ENCODE measurements at places on chromosomes 11 and 22. TPM values are rescaled to one million over a fixed set of nuclear protein-coding genes. Genes with fewer than 3 reads are reported as not detected.

DNA sequence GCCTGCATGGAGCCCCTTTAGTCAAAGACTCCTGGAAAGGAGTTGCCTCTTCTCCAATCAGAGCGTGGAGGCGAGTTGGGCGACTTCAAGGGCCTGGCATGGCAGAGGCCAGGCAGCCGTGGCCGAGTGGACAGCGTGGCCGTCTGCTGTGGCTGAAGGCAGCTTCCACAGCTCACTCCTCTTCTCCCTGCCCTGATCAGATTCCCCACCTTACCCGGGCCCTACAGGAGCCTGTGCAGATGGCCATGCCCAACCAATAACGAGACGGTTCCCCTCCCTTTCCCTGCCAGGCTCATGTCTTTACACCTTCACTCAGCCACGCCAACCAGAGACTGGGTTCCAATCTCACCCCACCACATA lies 20.0 kb upstream of the SLC22A12 start:
- no peak for DNase-seq

DNA sequence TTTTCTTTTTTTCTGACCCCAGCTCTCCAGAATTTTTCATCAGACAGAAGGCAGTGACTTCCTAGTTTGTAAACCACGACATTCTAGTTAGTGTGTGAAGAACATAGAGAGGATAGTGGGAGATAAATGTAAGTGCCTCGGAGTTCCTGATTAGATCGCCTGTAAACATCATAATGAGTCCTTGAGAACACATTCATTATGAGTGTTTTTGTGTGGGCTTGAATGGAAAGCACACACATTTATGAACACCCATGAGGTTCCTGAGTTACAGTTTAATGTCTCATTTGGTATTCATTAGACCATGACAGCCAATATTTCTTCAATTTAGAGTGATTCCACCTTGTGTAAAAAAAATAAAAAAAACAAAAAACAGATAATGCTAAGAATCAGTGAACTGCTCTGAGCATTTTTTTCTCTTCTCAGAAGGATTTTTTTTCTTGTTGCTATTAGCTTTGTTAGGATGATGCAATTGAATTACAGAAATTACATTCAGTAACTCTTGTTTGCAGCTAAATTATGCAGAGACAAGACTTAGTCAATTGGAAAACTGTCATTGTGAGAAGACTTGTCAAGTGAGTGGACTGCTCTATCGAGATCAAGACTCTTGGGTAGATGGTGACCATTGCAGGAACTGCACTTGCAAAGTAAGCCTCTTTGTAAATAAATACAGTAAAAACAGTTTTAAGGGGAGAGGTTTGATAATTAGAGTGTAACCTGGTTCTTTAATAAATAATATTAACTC lies 257.6 kb downstream of the NELL1 start:
- DNase-seq: no peak

OR51F1 gene
- not detected for total RNA-seq

- no peak for DNase-seq
Observed at GRCh38 chr11:80365980-80366379, 925.1 kb upstream of the TENM4 start.

GRCh38 chr22:36578619-36579018 lies 49.7 kb upstream of the EIF3D start:
- DNase-seq: no peak

DNA sequence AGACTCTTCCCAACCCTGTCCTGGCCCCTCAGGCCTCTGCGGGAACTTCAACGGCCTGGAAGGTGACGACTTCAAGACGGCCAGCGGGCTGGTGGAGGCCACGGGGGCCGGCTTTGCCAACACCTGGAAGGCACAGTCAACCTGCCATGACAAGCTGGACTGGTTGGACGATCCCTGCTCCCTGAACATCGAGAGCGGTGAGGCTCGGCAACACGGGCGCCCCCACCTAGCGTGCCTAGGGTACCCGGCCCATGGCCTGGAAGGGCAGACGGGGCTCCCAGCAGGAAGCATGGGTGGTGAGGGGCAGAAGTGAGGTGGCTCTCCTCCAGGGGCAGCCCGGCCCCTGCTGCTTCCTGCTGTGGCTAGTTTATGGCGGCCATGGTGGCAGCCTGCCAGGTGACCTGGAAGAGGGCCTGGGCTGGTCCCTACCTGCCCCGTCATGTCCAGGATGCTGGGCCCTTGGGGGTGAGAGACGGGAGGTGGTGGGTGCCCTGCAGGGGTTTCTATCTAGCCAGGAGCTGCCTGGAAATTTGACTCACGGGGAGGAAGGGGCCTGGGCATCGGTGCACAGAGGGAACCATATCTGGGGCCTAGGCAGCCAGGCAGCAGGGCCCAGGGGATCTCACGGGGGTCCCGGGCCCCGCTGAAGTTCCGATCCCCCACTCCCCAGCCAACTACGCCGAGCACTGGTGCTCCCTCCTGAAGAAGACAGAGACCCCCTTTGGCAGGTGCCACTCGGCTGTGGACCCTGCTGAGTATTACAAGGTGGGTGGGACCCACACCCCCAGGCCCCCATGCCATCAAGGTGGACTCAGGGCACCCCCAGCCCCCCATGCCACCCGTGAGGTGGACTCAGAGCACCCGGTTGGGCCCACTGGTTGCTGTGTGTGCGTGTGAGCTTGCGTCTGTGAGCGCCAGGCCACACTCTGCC lies 9.2 kb downstream of the MUC2 start:
- DNase-seq: no peak

APOBEC3B gene
- total RNA-seq: 15.6 TPM

PANX2 gene
- 0.77 TPM for total RNA-seq

DGAT2 gene
- total RNA-seq: 19.2 TPM

- DNase-seq: no peak
Observed at GRCh38 chr11:119910051-119910450, 181.1 kb upstream of the NECTIN1 start.

DNA sequence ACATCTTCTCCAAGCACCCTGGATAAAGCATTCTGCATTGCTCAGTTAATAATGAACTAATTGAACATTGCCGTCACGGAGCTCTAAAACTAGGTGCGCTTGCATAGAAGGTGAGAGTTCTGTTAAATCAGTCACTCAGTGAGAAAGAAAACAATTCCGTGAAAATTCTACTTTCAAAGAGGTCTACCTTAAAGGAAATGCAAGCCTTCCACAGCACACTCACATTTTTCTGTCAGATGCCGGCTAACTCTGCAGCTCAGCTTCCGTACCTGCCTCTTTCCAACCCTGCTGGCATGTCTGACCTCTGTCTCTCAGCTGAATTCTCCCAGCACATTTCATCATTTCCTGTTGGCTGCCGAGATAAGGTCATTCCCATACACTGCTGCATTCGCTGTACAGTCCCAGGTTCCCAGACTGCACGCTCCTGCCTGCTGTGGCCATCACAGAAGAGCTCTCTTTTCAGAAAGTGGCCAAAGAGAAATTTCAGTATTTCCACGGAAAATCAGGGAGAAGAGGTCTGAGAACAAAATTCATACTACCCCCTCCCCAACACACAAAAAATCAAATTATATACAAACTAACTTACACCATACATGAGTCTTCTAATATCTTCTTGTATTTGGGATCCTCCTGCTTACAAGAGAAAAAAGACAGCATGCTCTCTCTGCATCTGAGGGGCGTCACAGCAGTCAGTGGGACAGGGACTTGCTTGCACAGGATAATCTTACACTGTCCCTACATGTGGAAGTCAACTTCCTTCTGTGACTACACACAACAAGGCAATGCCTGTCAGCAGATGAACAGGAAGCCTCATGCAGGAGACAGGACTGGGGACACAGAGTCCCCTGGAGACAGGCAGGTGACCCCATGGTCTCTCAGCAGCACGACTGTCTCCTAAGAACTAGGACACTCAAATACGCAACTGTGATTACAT lies 55.1 kb downstream of the PACSIN2 start:
- peak; percentile 67 for DNase-seq

DNA sequence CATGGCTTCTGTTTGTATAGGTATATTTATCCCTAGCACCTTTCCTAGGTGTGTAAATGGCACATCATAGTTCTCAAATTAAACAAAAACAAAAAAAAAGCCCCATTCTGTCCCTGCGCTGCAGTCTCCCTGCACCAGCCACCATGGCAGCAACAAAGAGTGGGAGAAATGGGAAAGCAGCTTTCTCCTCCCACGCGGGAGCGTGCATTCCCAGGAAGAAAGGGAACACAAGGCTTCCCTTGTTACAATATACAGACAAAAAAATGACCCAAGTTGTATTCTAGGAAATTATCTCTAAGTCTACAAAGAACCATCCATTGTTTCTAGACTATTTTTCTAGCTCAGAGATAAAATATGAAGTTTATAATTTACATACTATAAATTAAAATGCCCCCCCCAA lies 16.1 kb upstream of the TMPRSS5 start:
- no peak for DNase-seq

DNA sequence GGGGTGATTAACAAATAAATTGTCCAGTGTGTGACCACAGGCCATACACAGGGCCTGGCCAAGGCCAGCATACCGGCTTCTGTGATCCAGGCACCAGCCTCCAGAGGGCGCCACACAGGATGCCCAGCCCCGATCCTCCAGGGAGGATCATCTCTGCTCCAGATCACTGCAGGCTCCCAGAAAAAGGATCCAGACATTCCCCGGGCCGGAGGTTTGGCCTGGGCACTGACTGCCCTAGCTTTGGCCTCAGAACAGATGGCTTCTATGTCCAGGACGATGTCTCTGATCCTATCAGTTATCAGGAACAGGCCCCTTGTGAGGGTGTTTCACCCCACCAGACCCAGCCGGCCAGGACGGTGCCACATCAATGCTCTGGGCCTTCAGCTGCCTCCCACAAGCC lies 74.5 kb upstream of the LMO1 start:
- no peak for DNase-seq

GRCh38 chr22:24400726-24401596 lies 26.4 kb upstream of the ADORA2A start:
- no peak for DNase-seq

CCDC73 gene
- total RNA-seq: not detected

All from Panc1 (cell line).